ENCODE measurements at places on chromosomes 6 and 20.

DNA sequence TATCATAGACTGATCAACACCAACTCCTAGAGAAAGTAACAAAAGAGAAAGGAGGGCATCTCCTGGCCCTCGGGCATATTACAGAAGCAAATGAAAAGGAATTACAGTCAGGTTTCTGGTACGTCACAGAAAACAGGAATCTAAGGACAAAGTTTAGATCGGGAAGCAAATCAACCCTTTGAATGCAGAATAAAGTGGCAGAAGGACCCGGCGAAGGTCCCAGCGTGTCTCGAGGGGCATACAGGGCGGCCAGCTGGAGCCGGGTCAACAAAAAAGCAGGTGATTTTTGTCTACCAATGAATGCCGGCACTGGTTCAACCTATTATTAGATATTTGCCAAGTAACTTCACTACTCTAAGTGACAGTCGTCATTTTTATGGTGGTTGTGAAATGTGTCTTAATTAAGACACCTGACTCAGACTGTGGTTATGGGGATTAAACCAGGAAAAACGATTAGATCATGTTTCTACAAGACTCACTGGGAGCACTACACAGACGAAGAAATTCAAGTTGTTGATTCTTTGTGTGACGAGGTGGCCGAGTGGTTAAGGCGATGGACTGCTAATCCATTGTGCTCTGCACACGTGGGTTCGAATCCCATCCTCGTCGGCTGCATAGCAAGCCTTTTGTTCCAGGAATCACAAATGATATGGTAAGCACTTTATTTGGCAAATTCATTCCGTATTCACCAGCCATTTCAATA is 12.4 kb upstream of the ZSCAN9 start:
- DNase-seq = no peak

DNA sequence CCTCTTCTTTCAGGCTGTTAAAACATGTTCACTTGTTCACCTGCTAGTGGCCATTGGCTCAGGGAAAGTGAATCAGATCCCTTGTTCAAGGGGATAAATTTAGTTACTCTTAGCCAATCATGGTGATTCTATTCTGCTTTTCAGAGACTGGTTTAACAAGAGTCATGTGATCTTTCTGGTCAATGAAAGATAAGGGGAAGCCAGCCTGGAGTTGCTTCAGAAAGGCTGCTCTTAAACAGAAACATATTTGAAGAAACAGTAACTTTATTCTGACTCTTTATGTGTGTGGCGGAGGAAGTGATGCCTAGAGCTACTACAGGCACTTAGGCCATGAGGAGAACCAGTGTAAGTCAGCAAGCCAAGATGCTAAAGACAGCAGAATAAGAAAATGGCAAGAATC is 28.1 kb upstream of the AHI1 start:
- no peak for DNase-seq

GRCh38 chr6:2232445-2232844 is 13.0 kb downstream of the GMDS start:
- DNase-seq = no peak

DNA sequence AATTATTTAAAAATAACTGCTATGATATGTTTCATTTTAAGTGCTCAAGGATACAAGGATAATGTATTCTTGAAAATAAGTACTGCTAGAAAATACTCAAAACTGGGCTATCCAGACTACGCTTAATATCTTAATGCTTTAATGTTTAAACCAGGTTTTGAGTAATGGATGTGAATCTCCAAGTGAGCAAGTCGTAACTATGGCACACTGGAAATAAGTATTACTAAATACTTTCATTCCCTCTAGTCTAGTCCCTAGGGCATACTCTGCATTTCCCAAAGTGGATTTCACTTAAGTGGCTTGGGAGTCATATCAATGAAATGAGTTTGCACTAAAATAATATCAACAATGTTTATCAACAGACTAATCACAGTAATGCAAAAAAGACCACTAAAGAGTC is 48.1 kb downstream of the HMGCLL1 start:
- DNase-seq = no peak

DNA sequence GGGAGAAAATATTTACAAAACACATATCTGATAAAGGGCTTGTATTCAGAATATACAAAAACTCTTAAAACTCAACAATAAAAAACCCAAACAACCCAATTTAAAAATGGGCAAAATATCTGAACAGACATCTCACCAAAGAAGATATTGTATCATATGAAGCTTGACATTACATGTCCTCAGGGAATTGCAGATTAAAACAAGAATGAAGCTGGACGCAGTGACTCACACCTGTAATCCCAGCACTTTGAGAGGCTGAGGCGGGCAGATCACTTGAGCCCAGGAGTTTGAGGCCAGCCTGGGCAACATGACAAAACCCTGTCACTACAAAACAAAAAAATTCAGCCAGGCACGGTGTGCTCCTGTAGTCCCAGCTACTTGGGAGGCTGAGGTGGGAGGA is 135.4 kb upstream of the AKIRIN2 start:
- no peak for DNase-seq

DNA sequence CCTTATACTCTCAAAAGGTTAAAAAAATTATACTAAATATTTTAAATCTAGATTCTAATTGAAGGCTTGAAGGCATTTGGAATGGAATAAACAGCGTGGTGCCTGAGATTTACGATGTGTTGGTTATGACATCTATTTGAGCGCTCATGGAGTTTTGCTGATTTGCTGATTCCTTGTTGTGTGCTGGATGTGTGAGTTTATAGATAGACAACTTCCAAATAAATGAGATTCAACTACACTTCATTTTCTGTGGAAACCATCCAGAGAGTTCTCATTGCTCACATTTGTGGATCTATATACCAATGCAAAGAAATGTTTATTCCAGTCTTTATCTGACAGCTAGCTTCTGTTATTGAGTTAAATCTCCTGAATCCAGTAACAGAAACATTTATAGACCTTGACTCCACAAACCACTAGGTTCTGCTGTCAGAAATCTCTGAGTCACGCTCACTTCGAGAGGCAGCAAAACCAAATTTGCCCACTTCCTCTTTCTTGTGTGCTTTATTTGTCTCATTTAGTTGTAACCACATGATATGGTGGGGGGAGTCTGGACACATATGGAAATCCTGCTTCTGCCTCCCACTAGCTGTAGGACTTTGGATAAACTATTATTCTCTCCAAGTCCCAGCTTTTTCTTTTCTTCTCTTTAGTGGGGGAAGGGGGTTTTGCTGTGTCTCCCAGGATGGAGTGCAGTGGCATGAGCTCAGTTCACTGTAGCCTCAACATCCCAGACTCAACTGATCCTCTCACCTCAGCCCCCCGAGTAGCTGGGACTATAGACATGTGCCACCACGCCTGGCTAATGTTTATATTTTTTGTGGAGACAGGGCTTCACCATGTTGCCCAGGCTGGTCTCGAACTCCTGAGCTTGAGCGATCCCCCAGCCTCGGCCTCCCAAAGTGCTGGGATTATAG is 54.5 kb downstream of the IPCEF1 start:
- DNase-seq = no peak

- no peak for DNase-seq
Observed at GRCh38 chr20:8413691-8414090, 281.6 kb downstream of the PLCB1 start.

GRCh38 chr6:133254552-133255228 is 13.5 kb downstream of the EYA4 start:
- no peak for DNase-seq

DNA sequence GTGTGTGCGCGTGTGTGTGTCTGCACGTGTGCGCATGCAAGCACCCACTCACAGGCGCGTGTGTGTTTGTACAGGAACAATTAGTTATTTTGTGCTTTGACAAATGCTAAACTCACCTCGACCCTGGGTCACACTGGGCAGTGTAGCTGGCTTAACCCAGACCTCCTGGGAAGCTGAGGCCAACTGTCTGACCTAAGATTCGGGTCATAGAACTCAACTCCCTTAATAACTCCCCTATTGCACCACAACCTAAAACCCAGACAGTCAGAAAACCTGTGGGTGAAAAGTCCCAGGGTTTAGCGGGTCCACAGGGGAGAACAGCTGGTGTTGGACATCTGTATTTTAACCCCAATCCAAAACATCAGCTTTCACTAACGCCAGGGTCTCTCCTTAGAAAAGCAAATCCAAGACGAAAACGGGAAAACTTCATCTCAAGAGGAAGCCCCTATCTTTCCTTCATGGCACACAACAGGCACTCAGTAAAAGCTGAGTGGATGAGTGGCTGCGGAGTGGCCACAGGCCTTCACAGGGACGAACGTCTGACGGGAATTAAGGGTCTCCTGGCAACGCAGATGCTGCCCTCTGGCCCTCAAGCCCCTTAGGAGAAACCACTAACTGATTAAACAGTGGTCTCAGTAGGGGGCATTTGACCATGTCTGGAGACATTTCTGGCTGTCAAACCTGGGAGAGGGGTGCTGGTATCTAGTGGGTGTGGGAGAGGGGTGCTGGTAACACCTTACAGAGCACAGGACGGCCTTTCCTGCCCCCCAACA is 4.5 kb downstream of the PMEPA1 start:
- DNase-seq = no peak

- no peak for DNase-seq
Observed at GRCh38 chr6:22099231-22099630, 197.6 kb downstream of the PRL start.

GRCh38 chr6:80608881-80609280 is 502.4 kb downstream of the BCKDHB start:
- DNase-seq = no peak

DNA sequence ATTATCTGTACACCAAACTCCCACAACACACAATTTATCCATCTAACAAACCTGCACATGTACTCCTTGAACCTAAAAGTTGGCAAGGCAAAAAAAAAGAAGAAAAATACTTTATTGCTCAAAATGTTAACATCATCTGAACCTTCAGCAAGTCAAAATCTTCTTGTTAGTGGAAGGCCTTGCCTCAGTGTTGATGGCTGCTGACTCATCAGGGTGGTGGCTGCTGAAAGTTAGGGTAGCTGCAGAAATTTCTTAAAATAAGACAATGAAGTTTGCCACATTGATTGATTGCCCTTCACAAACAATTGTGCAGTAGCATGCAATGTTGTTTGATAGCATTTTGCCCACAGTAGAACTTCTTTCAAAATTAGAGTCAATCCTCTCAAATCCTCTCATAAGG is 2.7 kb upstream of the WFDC11 start:
- DNase-seq = no peak

DNA sequence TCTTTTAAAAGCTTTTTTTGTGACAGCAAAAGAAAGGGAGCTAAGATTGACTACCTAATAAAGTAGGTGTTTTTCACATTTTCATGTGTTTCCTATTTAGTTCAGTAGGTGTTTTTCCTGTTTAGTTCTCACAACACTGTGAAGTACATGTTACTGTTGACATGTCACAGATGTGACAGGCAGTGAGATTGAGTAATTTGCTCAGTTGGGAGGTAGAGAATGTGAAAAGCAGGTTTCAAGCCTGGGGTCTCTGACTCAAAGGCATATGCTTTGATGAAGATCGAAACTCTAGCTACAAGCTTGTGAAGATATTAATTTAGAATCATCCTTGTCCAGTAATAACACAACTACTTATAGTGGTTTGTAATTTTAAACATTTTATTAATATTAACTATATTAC is 43.1 kb downstream of the SLX4IP start:
- DNase-seq = no peak

- no peak for DNase-seq
Observed at GRCh38 chr20:44131704-44132103, 55.3 kb downstream of the JPH2 start.

GRCh38 chr20:17611540-17612286 is 41.8 kb downstream of the DSTN start:
- DNase-seq = no peak

DNA sequence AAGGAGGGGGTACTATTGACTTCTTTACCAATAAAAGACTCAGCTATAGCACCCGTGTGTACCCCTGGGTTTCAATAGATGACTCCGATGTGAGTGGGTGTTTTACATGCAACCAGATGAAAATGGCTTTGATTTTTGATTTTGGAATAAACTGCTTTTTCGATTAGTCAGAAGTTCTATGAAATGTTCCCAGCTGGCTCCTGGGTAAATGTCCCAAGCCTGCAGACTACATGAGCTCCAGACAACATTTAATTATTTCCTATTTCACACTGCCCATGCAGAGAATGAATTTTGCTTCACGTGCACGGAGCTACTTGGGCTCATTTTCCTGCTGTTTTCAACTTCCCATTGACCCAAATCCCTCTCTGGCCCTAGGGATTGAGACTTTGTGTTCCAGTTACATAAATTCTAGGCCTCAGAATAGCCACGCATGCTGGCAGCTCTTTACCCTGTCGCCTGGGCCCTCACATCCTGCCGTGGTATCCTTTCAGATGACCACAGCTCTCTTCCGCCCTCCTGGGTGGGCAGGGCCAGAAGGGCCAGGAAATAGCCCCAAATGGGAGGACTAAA is 59.7 kb downstream of the GPR6 start:
- DNase-seq = no peak

- DNase-seq = peak; percentile 14
Observed at GRCh38 chr6:107124934-107125348, 9.6 kb upstream of the BEND3 start.

GRCh38 chr6:2244261-2245102 is 923 bp downstream of the GMDS start:
- DNase-seq = no peak

- no peak for DNase-seq
Observed at GRCh38 chr6:107033126-107033525, 5.1 kb downstream of the MTRES1 start.

GRCh38 chr20:62216636-62217566 is 3.2 kb downstream of the HRH3 start:
- DNase-seq = no peak

DNA sequence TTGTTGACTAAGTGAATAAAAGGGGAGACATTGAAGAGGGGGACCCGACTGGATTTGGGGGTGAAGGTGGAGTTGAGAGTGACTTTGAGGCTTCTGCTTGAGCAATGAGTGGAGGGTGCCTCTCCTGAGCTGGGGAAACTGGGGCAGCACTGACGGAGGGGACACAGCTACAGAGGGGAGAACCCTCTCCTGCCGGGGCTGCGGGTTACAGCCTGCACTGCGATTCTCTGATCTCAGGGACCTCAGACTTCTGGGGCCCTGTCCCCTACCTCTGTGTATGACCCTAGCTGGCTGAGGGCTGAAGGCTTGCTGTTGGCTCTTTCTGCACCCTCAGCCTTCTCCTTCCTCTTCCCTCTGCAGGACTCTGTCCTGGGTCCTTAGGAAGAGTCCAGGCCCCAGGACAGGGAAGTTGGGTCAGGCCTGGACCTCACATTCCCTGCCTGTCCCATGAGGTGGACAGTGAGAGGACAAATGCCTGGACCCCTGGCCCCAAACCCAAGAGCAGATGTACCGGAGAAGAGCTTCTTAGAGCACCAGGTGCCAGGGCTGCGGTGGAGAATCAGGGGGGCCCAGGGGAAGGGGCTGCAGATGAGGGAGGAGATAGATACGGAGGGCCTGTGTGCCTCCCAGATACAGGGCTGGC is 13.7 kb upstream of the FAM110A start:
- no peak for DNase-seq

DNA sequence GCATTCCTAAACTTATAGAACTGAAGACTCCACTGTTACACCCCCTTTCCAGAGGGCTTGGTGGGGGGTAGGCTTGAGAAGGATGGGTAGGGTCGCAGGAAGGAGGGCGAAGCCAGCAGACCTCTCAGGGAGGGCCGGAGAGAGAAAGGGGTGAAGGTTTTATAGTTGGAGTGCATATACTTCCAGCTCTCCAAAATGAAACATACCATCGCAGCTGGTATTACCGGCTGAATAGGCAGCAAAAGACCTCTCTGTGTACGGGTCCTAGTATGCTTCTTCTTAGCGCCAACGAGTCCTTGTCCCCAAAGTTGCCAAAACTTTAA is 1.0 kb upstream of the VGLL2 start:
- no peak for DNase-seq

GRCh38 chr6:34657307-34657978 is 39.1 kb downstream of the ILRUN start:
- DNase-seq = no peak
